ENCODE measurements at places on chromosomes 1 and 21.
A peak's percentile ranks its signal among the peaks of the same experiment; 100 is the strongest.

GRCh38 chr1:209895709-209896108 lies 42.3 kb upstream of the SYT14 start:
- DNase-seq: peak; percentile 77

DNA sequence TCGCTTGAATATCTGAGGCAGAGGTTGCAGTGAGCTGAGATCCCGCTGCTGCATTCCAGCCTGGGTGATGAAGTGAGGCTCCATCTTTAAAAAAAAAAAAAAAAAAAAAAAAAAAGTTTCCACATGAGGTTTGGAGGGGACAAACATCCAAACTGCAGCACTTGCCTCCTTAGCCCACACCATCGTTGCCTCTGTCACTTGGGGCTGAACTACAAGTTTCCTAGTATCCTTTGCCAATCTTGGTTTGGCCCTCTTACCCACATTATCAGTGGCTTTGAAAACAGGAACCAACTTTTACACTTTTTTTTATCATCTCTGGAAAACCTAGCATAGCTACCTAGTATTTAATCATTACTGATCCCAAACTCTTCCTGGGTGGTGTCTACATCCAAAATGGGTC lies 59.2 kb downstream of the CLSTN1 start:
- no peak for DNase-seq

- DNase-seq: no peak
Observed at GRCh38 chr1:42184616-42185015, 20.1 kb upstream of the GUCA2A start.

GRCh38 chr1:32291145-32291707 lies 657 bp upstream of the HDAC1 start:
- peak; percentile 44 for DNase-seq

DNA sequence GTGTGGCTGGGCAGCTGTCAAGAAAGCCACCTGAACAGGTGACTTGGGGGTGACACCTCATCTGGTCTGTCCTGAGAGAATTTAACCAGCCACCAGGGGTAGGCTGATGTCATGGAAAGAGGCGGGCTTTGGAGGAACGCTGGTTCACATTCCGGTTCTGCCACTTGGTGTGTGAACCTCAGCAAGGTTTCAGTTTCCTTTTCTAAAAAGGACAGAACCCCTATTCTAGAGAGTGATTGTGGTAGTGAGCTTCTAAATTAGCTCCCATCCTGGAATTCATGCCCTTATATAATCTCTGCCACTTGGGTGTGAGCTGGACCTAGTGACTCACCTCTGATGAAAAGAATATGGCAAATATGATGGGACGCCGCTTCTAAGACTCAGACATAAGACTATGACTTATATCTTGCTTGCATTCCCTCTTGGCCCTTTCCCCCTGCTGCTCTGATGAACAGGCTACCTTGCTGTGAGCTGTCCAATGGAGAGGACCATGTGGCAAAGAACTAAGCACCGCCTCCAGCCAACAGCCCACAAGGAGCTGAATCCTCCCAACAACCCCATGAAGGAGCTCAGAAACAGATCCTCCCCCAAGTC lies 332.1 kb downstream of the RRAGC start:
- no peak for DNase-seq

DNA sequence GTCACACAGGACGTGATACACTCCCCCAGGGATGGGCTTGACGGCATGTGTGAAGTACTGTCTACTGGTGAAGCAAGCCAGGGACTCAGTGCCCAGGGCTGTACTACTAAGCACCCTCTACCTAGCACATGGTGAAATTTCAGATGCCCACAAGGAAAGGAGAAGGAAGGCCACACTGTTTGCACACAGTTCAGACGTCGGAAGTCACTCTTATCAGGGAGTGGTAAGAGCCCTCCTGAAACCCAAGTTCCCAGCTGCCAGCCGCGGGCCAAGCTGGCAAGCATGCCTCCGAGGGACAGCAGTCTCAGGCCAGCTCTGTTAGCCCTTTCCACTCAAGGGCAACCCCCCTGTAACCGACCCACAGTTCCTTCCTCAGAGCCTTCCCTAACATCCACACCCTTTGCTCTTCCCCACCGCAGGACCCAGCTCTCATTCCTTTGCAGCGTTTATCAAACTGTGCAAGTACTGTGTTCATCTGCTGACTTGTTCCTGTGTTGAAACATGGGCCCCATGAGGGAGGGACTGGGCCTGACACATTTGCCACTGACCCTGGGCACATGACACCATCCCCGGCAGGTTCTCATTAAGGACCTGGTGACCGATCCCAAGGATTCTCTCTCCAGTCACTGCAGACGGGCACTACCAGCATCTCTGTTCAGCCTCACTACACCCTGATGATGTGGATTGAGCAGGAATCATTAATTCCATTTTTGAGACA lies 58.5 kb downstream of the SLC66A1 start:
- DNase-seq: no peak

DNA sequence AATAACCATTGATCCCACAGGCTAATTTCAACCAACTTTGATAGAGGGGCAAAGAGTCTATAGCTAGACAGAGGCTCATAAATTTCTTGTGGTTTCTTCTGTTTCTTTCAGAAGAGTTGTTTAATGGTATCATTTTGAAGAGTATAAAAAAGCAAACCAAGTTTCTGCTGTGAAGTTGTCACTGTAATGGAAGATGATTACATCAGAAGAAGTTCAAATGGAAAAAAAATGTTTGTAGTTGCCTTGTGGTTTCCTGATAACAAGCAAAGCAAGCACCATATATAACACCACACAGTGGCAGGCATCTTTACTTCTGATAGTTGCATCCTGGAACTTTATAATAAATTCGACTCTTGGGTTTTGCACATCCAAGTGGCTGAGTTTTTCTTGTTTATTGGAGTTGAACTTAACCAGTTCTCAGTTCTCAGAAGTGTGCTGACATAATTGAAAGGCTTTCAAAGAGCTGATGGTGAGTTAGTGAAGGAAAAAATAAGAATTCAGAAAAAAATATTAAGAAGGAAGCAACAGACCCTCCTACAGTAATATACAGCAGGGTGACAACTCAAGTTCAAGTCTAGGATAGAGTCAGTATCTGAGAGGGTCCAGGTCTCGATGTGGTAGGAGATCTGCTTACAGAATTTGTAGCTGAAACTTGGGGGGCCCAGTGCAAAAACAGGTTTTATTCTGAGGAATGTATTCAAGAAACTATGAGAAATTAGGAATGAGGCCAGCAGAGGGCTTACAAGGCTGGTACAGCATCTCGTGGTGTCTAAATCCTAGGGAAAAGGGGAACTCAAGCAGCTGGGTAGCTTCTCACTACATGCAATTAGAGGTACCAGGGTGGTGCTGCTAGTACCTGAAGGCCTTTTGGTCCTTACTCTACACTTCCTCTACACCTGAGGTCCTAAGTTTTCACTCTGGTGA lies 123.5 kb downstream of the CRB1 start:
- no peak for DNase-seq

DNA sequence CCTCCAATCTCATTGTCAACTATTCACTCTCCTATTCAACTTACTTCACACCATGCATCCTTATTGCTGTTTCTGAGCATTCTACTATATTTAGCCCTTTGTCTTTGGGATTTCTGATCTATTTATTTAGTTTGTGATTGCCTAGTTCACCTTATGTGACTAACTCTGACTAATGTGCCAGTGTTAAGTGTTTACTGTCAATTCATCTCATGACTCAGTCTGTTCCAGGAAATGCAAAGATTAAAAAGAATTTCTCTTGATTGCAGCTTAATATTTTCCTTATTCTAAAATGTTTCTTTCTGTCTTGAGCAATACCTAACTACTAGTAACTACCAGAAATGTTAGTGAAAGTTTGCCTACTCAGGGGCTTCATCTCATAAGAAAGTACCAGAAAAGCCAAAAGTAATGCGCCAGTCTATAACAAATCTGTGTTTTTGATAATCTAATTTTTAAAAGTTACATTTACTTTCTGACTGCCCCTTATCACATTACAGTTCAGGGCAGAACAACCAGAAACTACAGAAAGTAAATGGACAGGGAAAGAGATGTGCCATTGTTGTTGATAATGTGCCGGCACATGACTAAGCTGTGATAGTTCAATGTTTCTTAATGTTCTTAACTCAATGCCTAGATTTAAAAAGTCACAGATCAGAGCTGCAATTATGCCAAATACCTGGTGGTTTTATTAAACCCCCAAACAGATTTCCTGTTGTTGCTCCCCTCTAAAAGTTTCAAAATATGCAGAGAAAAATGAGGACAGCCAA lies 556.5 kb downstream of the PTBP2 start:
- peak; percentile 57 for DNase-seq

DNA sequence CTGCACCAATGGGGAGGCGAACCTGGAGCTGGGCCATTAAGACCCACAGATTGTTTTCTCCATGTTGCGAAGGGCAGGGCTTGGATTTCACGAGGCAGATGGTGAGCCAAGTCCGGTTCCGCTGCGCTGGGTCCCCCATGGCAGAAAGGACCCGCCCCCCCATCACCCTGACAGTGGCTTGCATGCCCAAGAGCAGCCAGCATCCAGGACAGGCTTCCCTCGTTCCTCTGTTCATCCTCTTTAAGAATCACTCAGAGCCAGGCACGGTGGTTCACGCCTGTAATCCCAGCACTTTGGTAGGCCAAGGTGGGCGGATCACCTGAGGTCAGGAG lies 15.8 kb upstream of the NPHP4 start:
- no peak for DNase-seq

DNA sequence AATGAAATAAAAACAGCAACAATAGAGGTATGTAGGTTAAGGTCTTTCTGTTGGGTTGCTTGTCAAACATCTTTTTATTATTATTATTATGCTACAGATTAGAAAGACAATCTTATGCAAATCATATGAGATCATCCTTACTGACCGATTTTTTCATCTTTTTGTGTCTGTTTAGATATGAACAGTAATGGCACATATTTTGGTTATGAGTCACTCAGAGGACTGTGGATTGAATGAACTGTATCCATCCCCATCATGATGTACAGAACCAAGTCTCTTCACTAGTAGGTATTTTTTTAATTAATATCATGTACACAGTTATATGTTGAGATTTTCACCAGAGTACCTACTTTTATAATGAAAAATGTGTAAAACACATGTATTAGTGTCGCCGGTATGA lies 159.1 kb downstream of the CHRM3 start:
- DNase-seq: no peak

DNA sequence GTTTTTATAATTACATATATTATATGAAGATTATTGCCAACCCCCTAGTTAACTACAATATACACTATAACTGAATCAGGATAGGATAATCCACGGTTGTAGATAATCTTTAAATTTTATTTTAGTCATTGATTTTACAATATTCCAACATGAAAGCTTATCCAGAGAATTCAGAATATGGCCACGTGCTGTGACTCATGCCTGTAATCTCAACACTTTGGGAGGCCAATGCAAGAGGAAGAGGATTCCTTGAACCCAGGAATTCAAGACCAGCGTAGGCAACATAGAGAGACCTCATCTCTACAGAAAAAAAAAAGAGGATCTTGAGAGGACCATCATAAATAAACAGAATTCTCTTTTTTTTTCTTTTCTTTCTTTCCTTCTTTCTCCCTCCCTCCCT lies 119.6 kb upstream of the CACYBP start:
- DNase-seq: no peak

DNA sequence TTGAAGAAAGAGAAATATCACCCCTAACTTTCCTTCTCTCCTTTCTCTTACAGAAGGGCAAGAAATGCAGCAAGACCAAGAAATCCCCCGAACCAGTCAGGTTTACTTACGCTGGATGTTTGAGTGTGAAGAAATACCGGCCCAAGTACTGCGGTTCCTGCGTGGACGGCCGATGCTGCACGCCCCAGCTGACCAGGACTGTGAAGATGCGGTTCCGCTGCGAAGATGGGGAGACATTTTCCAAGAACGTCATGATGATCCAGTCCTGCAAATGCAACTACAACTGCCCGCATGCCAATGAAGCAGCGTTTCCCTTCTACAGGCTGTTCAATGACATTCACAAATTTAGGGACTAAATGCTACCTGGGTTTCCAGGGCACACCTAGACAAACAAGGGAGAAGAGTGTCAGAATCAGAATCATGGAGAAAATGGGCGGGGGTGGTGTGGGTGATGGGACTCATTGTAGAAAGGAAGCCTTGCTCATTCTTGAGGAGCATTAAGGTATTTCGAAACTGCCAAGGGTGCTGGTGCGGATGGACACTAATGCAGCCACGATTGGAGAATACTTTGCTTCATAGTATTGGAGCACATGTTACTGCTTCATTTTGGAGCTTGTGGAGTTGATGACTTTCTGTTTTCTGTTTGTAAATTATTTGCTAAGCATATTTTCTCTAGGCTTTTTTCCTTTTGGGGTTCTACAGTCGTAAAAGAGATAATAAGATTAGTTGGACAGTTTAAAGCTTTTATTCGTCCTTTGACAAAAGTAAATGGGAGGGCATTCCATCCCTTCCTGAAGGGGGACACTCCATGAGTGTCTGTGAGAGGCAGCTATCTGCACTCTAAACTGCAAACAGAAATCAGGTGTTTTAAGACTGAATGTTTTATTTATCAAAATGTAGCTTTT lies 2.4 kb downstream of the CCN1 start:
- DNase-seq: no peak

DNA sequence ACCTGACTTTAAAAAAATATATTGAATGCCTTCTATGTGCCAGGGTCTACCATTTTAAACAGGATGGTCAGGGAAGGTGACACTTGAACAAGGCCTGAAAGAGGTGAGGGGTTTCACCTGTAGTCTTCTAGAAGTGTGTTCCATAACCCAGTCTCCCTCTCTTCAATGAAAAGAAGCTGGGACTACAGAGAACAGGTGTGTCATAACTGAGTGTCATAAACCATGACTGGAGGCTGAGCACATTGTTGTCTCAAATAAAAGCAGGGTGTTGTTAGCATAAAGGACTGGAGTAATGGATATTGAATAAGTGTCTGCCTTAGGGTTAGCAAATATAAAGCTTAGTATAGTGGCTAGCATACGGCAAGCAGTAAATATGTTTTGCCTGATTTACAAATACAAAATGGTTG lies 65.4 kb downstream of the SYDE2 start:
- DNase-seq: no peak

DNA sequence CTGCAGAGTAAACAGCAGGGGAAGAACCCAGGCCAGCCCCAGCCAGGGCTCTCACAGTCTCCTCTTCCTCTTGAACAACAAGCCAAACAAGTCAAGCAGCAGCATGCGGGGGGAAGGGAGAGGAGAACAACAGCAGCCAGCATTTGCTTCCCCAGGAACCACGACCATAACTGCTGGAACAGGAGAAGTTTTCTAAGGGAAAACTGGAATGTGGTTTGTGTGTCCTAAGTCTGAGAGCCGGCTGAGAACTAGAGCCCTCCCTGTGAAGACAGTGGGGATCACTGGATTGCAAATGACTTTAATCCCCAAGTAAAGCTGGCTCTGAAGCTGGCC lies 48.2 kb downstream of the COQ8A start:
- DNase-seq: no peak

- DNase-seq: no peak
Observed at GRCh38 chr1:206421616-206422340, 48.5 kb upstream of the IKBKE start.

All from astrocyte of the spinal cord (primary cell).